Stimulated activated CD4-positive, alpha-beta T cell treated with anti-CD3 and anti-CD28 coated beads, Interleukin-1b, Interleukin-23, amount 100 ng/mL, for 1 hour (primary cell): ENCODE measurements at places on chromosomes 16 and 17.
A peak's percentile ranks its signal among the peaks of the same experiment; 100 is the strongest.

GRCh38 chr17:43338886-43339516, 59.8 kb upstream of the ARL4D start:
- DNase-seq = peak; percentile 19

DNA sequence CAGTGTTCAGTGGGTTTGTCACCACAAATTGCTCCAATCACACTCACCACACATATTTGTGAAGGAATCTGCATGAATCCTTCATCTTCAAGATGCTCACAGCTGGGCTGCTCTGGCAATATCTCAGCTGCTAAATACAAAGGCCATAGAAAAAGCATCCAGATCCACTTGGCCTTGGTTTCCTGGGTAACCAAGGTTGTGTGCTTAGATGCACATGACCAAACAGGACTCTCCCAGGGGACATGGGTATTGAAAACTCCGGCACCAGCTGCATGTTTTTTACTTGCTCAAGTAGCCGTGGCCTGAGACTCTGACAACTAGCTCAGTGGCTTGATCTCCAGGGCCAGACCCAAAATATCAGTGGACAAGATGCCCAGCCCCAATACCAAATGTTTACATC, 131.3 kb downstream of the CBLN1 start:
- no peak for DNase-seq

DNA sequence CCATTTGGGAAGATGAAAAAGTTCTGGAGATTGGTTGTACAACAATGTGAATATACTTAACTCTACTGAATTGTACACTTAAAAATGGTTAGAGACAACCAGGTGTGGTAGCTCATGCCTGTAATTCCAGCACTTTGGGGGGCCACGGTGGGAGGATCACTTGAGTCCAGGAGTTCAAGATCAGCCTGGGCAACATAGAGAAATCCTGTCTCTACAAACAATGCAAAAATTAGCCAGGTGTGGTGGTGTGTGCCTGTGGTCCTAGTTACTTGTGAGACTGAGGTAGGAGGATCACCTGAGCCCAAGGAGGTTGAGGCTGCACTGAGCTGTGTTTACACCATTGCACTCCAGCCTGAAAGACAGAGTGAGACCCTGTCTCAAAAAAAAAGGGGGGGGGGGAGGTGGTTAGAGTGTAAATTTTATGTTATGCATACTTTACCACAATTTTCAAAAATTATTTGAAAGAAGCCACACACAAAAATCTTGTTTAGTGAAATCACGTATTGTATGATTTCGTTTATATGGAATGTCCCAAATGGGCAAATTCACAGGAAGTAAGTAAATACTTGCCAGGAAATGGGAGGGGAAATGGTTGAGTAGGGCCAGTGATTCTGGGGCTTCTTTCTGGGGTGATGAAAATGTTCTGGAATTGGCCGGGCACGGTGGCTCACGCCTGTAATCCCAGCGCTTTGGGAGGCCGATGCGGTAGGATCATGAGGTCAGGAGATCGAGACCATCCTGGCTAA, 37.1 kb upstream of the AMZ2 start:
- no peak for DNase-seq

DNA sequence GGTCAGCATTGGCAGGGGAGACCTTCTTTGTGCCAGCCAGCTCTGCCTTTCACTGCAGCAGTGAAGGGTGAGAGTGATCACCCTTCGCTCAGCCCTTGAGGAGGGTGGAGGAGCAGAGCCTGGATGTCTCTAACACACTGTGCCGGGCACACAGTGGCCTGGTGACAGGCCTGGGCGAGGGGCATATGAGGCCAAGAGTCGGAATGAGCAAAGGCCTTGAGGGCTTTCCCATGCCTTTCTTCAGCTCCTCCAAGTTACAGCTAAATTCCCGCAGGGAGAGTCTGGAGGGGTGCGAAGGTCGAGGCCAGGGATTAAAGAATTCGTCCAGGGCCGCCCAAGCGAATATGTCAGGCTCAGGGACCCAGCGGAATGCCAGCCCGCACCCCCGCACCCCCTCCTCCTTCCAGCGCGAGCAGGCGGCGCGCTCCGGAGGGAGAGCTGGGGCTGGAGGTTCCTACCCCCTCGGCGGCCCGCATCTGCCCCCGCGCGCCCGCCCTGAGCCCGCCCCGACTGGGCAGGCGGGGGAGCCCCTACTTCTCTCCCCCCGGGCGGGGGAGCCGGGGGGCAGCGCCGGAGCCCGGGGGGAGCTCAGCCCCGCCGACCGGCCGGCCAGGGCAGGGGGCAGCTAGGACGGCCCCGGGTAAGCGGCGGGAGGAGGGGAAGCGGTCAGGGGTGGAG, at the start of gene RASL10B:
Gene RASL10B, plus strand, starts transcription at position 401 of the 678 bp plus-strand sequence. CDS start 3,546 bp downstream, outside the sequence.
- peak; percentile 35 for DNase-seq

- DNase-seq = no peak
These were observed 79.5 kb downstream of the SLC6A2 start for GRCh38 chr16:55735120-55735781.

DNA sequence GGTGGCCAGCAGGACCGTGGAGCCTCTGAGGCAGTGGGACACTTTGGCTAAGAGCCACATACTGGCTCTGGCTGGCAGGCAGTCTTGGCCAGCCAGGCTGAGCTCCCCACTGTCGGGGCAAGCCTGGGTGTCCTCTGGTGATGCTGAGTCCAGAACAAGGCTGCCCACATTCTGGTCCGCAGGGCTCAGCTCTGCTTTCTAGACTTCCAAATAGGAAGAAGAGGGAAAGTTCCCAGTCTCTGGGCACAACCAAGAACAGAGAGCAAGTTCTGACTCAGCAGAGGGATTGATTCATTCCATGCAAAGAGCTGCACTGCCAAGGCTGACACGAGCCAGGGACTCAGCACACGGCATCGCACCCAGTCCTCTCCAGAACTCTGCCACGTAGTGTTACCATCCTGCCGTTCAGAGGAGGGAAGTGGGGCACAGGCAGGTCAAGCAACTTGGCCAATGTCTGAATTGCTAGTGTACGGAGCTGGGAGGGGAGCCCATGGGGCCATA, 58.9 kb downstream of the NOS2 start:
- DNase-seq = no peak

GRCh38 chr16:79100447-79100846, 500.1 kb downstream of the MAF start:
- DNase-seq = no peak

DNA sequence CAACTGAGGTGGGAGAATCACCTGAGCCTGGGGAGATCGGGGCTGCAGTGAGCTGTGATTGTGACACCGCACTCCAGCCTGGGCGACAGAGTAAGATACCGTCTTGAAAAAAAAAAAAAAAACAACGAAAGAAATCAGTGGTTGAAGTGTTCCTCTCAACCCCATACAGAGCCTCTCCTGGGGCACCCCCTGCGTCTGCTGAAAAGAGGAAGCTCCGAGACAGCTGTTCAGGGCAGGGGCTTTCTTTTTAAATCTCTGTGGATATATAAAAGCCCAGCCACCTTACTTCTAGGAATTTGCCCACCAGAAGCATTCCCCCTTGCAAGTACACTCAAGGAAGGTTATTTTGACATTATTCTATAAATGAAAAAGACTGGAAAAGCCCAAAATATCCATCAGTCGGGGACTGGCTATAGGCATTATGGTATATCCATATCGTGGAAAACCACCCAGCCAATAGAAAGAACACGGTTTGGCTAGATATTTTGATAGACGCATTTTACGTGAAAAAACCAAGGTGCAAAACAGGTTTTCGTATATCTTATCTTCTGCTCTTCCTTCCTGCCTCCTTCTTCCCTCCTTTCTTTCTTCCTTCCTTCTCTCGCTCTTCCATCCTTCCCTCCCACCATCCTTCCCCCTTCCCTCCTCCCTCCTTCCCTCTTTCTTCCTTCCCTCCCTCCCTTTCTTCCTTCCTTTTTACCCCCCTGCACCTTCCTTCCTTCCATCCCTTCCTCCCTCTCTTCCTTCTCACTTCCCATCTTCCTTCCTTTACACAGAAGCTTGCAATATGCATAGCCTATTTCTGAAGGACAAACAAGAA, 9.2 kb upstream of the CCL22 start:
- DNase-seq = no peak

- DNase-seq = no peak
These were observed 1417.0 kb upstream of the CDH8 start for GRCh38 chr16:63453261-63453660.

GRCh38 chr17:17001874-17002520, 30.1 kb upstream of the TNFRSF13B start:
- peak; percentile 58 for DNase-seq

DNA sequence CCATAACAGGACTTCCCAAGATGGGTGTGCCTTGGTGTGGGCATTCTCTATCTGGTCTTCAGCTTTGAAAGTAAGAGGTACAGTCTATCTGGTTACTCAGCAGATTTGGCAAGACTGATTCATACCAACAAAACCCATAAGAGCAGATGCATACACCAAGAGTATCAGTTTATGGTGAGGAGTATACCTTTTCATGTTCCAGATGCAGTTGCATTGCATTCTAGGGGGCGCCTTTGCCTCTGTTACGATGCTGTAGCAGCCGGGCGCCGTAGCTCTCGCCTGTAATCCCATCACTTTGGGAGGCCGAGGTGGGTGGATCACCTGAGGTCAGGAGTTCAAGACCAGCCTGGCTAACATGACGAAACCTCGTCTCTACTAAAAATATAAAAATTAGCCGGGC, 31.1 kb upstream of the CARMIL2 start:
- DNase-seq = no peak

DNA sequence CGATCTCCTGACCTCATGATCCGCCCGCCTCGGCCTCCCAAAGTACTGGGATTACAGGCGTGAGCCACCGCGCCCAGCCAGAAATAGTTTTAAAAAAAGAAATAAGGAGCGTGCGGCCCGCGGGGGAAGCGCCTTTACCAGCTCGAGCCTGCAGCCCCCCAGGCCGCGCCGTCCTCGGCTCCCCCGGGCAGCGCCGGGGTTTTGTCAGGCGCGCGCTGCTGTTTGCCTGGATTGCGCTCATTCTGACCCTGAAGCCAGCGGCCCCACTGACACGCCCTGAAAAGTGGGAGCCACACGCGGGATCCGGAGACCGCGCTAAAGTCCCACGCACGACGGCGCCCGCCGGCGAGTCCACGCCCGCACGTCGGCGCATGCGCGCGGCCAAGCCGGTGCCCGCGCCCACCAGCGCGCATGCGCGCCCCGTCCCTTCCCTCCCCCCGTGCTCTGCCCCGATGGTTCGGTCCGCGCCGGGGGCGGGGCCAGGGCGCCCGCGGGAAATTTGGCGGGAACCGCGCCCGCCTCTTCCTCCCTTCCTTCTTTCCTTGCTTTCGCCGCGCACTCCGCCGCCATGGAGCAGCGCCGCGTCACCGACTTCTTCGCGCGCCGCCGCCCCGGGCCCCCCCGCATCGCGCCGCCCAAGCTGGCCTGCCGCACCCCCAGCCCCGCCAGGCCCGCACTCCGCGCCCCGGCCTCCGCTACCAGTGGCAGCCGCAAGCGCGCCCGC, at the start of gene CDT1:
Gene CDT1, plus strand, starts transcription at position 526 of the 724 bp plus-strand sequence. Its CDS starts 43 bp downstream, at position 569.
- peak; percentile 79 for DNase-seq

DNA sequence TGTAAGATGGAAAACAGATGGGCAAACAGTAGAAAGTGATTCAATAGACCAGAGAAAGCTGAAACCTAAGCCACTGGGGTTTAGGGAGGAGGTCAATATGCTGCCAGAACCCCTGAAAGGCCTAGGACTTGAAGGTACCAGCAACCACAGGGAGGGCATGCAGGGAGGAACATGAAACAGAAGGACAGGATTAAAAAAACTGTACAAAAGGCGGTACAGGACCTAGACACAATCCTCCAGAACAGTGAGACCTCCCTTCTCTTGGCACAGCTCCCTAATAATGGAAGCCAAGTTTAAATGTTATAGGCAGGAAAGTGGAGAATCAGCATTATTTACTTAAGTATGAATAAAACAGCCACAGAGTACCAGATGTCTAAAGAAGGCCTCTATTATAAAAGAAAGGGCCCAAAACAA, 105.5 kb downstream of the SPAG9 start:
- DNase-seq = no peak

DNA sequence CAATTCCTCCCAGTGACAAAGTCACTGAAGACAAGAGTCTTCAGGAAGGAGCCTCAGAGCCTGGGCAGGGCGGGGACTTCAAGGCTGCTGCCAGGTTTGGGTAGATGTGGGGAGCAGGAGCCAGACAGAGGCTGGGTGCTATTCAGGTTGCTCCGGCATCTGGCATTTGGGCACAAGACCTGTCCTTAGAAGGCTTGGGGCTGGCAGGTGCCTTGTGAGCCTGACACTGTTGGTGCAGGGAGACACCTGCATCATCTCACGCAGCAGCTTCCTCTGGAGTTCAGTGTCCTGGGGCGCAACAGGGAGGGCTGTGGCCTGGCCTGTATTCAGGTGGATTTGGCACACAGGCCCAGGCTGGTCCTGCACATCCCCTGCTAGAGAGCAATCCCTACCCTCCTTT, 65.0 kb downstream of the MPRIP start:
- no peak for DNase-seq

DNA sequence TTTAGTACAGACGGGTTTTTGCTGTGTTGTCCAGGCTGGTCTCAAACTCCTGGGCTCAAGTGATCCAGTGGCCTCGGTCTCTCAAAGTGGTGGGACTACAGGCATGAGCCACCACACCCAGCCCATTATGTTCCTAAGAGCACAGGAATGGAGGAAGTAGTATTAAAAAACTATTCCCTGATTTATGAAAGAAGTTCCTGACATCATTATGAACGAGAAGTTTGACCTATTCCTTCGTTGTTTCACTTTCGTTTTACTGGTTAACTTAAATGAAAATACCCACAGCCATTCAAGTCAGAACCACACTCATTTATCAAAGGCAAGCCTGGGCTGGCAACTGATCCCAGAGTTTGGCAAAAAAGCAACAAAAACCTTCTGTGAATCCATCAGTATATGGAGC, 13.5 kb upstream of the CBX4 start:
- DNase-seq = no peak

DNA sequence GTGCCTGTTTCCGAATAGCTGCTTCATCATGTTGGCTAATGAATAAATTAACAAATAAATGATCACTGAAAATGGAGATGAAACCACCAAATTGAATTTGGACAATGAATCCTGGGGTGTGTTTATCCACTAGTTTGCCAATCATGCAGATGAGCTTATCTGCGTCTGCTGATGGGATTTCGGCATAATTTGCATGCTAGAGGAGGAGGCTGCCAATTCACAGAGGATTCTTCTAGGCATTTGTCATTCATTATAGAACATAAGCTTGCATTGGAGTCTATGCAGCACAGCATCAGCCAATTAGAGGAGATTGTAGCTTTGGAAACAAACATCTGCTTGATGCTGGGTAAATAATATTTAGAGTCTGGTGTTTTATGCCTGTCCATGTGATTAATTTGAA, 123.1 kb downstream of the NPIPB5 start:
- no peak for DNase-seq

GRCh38 chr16:78443542-78444364, 344.3 kb downstream of the WWOX start:
- DNase-seq = no peak

GRCh38 chr16:82119405-82119804, 50.6 kb downstream of the MPHOSPH6 start:
- DNase-seq = no peak

DNA sequence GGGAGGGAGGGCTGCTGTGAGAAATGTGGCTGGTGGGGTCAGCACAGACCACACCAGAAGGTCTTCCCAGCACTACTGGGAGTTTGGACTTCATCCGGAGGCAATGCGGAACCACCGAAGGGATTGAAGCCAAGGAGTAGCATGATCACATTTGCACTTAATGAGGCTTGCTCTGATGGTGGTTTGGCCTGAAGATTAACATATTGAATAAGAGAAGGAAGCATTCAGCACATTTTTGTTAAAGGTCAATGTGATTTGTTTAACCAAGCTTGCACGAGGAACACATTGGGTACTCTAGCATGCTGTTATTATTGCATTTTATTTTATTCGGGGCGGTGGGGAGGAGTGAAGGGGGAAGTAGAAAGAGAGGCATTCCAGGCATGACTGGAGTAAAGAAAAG, 378.6 kb downstream of the UTP18 start:
- no peak for DNase-seq

- DNase-seq = no peak
These were observed 31.0 kb downstream of the OMG start for GRCh38 chr17:31266042-31266441.
